GDM1 (cell line): ENCODE measurements at places on chromosomes 12 and 14.
A peak's percentile ranks its signal among the peaks of the same experiment; 100 is the strongest.

DNA sequence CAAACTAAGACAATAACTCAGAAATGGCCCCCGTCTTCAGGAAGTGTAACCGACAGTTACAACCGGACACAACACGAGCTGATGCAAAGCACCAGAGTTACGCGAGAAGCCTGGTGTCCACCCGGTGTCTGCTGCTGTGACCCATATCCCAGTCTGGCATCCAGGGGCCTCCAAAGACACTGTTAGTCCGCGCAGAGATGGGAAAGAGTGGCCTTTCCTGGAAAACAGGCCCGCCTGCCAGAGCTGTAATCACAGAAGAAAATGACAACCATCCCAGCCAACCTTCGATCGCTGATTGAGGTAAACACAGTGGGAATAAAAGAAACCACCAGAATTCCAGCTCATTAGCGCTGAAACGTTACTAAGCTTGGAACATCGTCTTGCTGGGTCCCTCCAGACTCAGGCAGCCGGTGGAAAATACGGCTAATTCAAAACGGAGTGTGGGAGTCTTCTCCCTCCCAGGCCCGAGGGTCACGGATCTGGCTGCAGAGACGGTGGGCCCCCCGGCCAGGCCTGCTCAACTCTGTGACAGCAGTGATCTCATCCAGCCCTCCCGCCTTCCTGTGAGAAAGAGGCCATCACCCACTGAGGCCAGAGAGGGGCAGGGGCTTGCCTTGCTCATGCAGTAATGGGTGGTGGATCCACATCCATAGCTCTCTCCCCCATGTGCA is 273.9 kb upstream of the RTL1 start:
- DNase-seq = no peak

GRCh38 chr12:43143278-43143677 is 408.7 kb downstream of the ADAMTS20 start:
- no peak for DNase-seq

- DNase-seq = no peak
Observed at GRCh38 chr12:105352940-105353635, 22.6 kb downstream of the C12orf75 start.

DNA sequence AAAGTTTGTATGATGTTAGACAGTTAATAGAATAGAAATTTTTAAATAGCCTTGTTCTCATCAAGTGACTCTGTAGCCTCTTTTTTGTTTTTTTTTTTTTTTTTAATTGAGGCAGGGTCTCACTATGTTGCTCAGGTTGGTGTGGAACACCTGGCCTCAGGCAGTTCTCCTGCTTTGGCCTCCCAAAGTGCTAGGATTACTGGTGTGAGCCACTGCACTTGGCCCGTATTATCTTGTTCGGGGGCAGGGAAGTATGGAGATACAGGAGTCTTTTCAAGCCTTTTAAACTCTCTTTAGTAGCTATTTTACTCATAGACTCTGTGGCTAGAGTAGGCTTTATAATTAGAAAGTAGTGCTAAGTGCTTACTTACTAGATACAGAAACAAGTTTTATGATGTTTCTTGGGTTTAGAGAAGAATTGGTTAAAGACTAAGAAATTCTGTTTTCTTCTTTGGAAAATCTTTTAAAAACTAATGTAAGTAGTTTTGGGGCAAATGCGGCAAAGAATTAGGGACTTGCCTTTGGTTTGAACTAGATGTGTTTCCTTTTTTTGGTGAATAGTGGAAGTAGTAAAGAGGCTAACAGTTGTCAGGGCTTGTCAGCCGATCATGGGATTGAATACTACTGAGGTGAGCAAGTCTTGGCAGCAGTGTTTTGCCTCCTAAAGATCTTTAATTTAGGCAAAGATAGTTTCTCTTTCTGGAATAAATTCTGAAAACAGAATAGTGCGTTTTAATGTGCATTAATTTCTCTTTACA is 31.3 kb downstream of the FBXO34 start:
- no peak for DNase-seq

GRCh38 chr12:47779943-47780504 is 7.0 kb downstream of the SLC48A1 start:
- DNase-seq = no peak

- no peak for DNase-seq
Observed at GRCh38 chr14:103832046-103832445, 15.3 kb downstream of the PPP1R13B start.

DNA sequence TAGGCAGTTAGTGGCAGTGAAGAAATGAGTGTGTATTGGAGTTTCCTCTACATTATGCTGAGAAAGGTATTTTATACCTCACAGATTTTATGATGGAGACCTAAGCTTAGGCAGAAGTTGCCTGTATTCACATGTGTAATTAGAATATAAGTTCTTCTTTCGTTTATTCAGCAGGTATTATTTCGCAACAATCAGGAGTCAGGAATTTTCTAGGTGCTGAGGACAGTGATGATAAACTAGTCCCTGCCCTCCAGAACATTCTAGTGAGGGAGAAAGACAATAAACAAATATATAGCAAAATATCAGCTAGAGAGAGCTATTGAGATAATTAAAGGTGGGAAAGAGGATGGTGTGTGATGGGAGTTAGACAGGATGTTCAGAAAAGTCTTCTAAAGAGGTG is 345.7 kb downstream of the GRIN2B start:
- DNase-seq = no peak

- DNase-seq = no peak
Observed at GRCh38 chr14:38536376-38537038, 280.6 kb upstream of the CLEC14A start.

- no peak for DNase-seq
Observed at GRCh38 chr12:70078161-70078560, 165.1 kb upstream of the CNOT2 start.

DNA sequence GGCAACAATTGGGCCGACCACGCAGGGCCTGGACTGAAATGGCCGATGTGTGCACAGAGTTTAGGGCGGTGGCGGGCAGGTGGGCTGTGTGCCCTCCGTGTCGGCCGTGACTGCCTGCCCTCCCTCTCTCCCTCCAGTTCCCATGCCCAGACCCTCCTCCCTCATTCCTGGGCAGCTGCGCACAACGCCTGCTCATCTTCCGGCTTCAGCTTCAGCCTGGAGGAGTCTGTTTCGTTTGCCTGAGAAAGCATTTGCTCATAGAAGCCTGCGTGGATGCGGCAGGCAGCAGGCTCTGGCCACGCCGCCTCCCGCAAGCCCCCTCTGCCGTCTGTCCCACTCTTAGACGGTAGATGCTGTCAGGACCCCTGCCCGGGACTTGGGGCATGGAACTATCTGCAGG is 47.3 kb upstream of the FZD10 start:
- no peak for DNase-seq

- DNase-seq = no peak
Observed at GRCh38 chr14:50649691-50650090, 18.4 kb downstream of the SAV1 start.

DNA sequence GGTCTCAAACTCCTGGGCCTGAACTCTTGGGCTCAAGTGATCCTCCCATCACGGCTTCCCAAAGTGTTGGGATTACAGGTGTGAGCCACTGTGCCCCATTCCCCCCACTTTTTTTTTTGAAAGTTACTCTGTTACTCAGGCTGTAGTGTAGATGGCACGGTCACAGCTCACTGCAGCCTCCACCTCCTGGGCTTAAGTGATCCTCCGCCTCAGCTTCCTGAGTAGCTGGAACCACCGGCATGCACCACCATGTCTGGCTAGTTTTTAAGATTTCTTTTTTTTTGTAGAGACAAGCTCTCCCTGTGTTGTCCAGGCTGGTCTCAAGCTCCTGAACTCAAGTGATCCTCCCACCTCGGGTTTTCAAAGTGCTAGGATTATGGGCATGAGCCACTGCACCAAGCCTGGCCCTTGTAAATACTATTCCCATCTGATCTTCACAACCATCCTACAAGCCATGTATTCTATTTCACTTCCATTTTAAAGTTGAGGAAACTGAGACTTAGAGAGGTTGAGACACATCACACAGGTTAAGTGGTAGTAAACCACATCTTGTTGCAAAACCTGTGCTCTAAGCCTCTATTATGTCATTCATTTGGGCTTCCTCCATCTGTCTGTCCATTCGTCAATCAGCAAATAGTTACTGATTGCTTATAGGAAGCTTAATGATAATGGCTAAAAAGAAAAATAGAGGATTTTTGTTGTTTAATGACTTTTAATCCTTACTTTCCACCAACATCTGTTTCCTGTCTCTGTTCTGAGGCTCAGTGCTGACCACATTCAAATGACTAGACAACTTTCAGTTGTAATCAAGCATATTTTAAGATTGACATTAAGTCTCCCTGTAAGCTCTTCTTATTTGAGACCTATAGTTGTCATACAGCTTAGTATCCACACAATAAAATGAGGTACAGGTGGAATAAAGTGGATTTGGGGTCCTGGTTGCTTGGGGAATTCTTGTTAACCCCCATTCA is 9.2 kb downstream of the ASCL4 start:
- DNase-seq = peak; percentile 26

GRCh38 chr14:36517242-36518030 is 2.6 kb downstream of the NKX2-1 start:
- no peak for DNase-seq

GRCh38 chr12:28063355-28063880 is 90.9 kb upstream of the PTHLH start:
- no peak for DNase-seq

GRCh38 chr12:81070846-81071245 is 7.0 kb upstream of the ACSS3 start:
- no peak for DNase-seq

DNA sequence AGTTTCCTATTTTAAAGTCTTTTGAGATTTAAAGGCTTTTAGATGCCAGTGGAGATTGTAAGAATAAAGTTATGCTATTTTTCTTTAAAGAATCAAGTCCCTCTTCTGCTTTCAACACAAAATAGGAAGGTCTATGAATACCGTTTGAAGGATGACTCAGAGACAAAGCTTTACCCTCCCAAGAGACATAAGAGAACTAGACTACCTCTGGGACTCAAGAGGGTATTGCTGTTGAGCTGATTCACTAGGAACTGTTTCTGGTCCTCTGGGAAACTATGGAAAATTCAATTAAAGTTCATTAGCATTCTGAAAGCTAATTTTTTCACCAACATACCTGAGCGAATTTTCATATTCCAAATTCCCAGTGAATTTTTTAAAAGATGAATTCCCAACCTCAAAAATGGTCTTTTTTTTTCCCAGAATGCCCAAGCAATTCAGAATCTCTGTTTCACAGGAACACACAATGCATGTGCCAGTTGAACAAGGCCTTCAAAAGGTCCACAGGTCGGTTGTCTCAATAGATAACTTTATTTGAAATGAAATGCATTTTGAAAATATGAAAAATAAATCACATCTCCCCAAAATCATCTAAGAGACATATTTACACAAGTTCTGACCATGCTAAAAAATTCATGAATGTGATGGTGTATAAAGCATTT is 6.5 kb downstream of the PHLDA1 start:
- DNase-seq = no peak

DNA sequence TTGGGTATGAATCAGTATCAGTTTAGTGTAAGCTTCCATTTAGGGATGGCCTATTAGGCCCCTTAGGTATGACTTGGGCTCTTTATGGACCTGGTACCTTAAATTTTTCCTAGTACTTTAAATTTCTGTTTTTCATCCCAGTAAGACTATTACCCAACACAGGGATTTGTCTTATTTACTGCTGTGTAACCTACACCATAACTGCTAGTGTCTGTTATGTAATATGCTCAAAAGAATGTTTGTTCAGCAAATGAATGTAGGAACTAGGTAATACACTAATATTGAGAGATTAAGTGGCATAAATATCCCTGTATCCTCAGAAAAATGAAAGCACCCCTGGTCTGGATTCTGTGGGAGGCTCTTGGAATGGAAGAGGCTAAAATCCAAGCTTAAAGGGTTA is 63.7 kb upstream of the YARS2 start:
- DNase-seq = no peak

- no peak for DNase-seq
Observed at GRCh38 chr12:122244565-122245371, 18.9 kb upstream of the DIABLO start.

GRCh38 chr12:12748044-12748443 is 30.9 kb downstream of the CDKN1B start:
- no peak for DNase-seq

GRCh38 chr12:79374545-79374944 is 316.2 kb downstream of the PAWR start:
- DNase-seq = no peak

DNA sequence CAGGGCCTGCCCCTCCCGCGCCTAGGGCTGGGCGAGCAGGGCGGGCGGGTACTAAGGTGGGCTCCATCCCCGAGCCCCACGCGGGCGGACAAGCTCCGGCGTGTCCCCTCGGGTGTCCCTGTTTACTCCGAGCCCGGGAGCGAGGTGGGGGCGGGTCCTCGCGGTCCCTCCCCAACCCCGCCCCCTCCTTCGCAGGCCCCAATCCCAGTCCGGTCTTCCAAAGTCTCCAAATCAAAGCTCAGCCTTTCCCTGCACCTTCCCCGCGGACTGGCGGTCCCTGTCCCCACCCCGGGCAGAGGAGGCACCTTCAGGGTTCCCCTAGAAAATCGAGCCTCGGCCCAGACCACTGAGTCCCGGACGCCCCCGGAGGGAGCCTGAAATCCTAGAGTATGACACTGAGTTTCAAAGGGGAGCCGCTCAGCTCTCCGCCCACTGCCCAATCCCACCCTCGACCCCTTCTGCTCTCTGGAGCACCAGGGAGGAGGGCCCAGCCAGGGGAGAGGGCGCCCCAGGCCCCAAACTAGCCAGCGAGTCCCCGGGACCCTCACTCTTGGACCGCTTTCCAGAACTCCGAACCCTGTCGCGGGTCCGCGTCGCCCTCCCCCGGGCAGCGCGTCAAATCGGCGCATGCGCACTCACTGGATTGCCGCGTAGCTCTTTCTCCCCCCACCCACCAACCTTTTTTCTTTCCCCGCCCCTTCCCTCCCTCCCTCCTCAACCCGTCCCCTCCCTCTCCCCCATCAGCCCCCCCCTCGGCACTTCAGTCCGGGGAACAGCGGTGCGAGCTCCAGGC is at the start of gene LRP1:
TSS of gene LRP1 (plus strand) at position 758 of the 793 bp plus-strand sequence. CDS start 482 bp downstream, outside the sequence.
- DNase-seq = peak; percentile 7

DNA sequence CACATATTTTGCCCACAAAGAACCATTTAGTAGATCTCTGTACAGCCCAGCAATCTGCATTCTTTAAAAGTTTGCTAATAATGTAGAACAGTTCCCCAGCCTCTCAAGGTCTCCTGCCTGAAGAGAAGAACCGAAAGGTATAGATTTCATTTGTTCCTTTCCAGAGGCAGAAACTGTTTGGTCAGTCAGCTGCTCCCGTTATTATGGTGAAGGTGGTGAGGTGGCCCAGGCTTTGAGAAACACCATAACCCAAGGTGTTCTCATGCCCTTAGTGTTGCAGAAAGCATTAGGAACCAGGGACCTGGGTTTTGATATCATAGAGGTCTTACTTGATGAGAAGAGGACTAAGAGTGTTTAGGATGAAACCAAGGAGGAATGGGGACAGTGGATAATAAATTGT is 65.3 kb downstream of the SUSD6 start:
- no peak for DNase-seq

GRCh38 chr12:27462151-27462694 is 15.7 kb downstream of the SMCO2 start:
- DNase-seq = no peak

DNA sequence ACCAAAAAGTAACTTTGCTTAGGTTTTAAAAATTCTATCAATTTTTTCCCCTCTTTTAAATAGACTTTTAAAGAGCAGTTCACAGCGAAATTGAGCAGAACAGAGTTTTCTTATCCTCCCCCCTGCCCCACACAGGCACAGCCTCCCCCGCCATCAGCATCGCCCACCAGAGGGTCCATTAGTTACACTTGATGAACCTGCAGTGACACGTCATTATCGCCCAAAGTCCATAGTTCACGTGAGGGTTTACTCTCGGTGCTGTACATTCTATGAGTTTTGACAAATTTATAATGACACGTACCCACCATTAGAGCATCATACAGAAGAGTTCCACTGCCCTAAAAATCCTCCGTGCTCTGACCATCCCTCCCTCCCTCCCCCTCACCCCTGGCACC is 58.4 kb downstream of the FZD10 start:
- no peak for DNase-seq

- no peak for DNase-seq
Observed at GRCh38 chr14:64569138-64569631, 19.4 kb downstream of the PPP1R36 start.
